ENCODE measurements at places on chromosomes 6 and 20.

DNA sequence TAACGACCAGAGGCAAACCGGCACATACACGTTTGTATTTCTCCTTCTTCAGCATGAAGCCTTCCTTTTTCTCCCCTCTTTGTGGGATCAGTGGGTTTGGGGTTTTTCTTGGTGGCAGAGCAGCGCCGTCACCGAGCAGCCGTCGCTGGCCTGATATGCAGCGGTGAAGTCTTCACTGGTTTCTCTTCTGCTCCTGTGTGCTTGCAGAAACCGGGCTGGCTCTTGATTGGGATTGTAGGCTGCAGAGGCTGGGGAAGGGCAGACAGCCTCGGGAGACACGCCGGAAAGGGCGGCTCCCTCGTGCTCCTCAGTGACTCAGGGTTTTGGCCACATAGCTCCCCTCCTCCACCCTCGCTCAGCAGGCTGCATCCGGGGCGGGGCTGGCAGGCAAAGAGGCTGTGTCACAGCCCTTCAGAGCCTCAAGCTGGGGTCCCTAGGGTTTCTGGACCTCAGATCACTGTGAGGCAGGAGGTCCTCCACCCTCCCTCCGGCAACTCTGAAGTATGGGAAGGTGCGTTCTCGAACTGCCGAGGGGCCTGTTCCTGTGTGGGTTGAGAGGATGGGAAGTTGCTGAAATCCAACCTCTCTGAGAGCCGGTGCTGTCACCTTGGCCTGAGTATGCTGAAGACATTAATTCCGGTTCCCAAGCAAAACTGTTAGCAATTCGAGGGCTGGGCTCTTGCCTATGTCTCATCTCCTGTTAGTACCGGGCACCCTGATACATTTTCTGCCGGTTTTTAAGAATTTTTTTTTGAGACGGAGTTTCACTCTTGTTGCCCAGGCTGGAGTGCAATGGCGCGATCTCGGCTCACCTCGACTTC lies 24.2 kb downstream of the NQO2 start:
- DNase-seq: peak; percentile 16

DNA sequence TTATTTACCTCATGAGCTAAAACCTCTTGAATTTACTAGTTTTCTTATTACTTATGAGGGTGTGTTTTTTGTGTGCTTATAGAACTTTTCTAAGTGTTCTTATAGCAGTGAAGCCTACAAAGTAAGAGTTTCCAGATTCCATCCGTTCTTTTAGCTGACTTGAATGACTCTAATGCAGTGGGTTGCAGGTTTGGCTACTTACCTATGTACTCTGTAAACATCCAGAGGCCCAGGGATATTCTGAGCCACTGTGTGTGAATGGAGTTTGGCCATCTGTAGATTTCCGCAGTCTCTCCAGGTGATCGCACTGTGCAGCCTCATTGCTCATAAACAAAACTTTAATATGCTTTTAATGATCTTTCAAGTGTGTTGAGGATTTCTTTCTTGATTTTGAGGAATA lies 157.8 kb downstream of the MYO6 start:
- no peak for DNase-seq

- no peak for DNase-seq
Observed at GRCh38 chr6:414447-414846, 22.9 kb downstream of the IRF4 start.

GRCh38 chr6:1708820-1709219 lies 99.1 kb downstream of the FOXC1 start:
- DNase-seq: no peak

DNA sequence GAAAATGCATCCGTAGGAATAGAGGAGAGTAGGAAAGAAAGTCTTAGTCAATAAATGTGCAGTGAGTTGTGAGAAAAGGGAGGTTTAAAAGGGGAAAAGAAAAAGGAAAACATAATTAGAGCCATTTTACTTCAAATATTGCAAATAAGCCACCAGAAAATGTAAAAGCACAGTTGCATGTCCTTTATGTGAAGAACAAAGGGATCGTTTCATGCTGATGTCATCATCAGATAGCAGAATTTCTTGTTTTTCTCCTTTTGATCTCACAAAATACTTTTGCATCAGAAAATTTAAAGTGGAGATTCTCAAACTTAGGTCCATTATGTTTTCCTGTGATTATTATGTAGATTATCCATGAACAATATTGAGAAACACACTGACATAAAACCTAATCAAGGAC lies 166.7 kb downstream of the HAO1 start:
- no peak for DNase-seq

DNA sequence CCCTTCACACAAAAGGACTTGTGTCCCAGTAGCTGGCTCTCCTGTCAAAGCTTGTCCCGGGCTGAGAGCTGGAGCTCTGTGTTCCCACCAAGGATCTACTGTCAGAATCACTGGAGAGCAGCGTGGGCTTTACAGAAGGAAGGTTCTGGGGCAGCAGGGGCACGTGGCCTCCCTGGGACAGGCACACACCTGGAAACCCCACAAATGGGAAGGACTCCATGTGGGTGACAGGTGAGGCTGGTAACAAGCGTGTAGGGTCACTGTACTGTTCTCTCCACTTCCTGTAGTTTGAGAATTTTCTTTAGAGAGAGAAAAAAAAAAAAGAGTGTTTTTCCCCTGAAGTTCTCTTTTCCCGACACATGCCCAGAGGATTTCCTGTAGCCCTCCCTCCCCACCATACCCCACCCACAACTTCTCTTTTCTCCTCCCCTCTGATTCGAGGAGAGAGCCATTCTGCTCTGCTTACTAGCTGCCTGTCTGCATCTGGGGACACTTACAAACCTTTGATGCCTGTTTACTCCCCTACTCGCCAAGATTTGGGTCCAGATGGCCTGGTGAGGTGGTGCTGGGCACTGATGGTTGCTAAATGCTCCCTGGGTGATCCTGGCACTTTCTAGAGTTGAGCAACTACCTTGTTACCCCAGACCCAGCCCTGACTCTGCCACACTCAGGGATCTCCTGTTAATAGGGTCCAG lies 84.1 kb upstream of the SIRPA start:
- no peak for DNase-seq

- DNase-seq: no peak
Observed at GRCh38 chr6:119736296-119737021, 386.9 kb upstream of the MAN1A1 start.

GRCh38 chr6:15089569-15090144 lies 156.2 kb upstream of the JARID2 start:
- no peak for DNase-seq

- no peak for DNase-seq
Observed at GRCh38 chr6:11460001-11460668, 77.4 kb upstream of the TMEM170B start.

DNA sequence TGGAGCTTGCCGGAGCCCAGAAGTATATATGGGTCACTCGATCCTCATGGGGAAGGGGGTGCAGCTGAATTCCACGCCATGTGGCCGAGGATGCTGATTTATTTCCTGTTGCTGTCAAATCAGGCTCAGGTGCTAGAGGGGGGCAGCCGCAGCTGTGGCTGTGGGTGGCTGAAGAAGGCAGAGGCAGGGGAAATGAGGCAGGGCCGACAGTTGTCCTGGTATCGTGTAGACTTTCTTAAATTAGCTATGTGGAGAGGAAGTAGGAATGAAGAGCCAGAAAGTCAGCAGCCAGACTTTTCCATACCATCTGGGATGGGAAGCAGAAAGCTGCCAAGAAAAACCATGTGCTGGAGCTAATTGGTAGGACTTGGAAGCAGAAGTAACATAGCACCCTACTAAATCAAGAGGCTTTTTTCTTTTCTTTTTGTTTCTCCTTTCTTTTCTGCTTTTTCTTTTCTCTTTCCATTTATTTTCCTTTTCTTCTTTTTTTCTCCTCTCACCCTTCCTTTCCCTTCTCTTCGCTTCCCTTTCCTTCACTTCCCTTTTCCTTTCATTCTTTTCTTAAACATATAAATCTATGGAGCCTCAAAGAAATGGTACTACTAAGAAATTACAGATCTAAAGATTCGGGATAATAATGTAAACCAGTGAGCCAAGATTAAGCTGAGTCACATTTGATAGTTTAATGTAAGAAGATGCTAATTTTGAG lies 90.6 kb upstream of the CD83 start:
- no peak for DNase-seq

DNA sequence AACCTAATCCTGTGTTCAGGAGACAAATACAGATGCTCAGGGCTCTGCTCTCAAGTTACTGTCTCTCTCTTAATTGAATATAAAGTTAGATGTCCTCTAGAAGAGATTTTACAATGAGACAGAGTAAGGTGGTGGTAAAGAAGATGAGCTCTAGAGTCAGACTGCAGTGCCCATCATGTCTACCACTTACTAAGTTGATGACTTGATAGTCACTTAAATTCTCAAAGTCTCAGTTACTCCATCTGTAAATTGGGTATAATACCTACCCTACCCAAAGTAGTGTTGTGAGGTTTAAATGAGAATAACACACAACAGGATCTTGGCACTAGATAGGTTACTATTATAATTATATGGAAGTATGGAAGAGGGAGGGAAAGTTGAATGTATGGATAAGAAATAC lies 1.6 kb downstream of the DHX35 start:
- DNase-seq: no peak

- no peak for DNase-seq
Observed at GRCh38 chr6:18425218-18425617, 38.1 kb downstream of the RNF144B start.

GRCh38 chr6:28347119-28347518 lies 2.6 kb upstream of the ZKSCAN3 start:
- no peak for DNase-seq

- no peak for DNase-seq
Observed at GRCh38 chr6:161139766-161140553, 133.9 kb downstream of the AGPAT4 start.

DNA sequence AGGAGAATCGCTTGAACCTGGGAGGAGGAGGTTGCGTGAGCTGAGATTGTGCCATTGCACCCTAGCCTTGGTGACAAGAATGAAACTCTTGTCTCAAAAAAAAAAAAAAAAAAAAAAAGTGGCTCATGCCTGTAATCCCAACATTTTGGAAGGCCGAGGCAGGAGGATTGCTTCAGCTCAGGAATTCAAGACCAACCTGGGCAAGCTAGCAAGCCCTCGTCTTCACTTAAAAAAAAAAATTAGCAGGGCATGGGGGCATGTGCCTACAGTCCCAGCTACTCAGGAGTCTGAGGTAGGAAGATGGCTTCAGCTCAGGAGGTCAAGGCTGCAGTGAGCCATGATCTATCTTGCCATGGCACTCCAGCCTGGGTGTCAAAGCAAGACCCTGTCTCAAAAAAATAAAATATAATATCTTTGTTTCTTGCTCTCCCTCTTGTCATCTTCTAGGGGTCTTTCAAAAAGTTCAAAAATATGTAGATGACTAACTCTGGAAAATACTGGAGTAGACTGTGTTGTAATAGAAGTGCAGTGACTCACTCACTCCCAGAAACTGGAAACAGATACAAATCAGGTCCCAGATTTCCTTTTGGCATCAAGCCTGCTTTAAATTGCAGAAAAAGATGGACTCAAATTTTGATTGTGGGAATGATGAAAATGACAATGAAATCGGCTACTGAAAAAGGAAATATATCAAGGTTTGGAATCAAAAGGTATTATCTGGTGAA lies 2.8 kb upstream of the GINM1 start:
- peak; percentile 37 for DNase-seq

- no peak for DNase-seq
Observed at GRCh38 chr6:149484733-149485700, at the start of gene ZC3H12D. TSS of gene ZC3H12D (minus strand) at chr6:149485014. CDS start at chr6:149474543, 10,471 bp downstream.

DNA sequence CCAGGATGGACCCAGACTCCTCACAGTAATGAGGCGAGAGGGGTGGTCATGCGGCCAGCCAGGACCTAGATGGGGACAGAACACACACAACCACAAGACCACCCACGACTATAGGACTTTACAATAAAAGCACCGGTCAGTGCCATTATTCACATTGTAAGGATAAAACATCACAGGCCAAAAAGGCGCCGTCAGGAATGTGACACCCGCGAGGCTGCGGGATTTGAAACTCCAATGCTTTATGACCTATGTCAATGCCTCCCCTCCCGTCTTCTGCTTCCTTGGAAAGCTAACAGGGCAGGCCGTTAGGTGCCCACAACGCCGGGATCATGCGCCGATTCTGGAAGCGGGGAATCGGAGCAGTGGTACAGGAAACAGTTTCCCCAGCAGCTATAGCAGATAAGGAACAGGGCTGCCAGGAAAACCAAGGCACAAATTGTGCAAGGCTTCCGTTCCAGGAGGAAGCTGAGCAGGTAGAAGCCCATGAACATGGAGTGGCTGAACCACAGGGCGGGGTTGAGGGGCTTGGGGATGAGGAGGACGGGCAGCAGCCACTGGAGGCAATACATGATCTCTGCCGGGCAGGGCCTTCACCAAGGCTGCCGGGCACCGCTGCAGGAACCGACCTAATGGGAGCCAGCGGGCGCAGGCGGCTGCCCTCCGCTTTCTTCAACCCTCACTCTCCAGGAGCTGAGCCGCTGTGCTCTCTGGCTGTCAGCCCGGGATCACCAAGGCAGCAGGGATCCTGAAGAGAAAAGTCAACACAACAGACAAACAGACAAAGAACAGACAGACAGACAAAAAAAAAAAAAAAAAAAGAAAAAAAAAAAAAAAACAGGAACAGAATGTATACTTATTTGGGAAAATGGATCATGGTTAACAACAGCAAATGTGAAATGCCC lies 2.2 kb upstream of the NNAT start:
- no peak for DNase-seq

DNA sequence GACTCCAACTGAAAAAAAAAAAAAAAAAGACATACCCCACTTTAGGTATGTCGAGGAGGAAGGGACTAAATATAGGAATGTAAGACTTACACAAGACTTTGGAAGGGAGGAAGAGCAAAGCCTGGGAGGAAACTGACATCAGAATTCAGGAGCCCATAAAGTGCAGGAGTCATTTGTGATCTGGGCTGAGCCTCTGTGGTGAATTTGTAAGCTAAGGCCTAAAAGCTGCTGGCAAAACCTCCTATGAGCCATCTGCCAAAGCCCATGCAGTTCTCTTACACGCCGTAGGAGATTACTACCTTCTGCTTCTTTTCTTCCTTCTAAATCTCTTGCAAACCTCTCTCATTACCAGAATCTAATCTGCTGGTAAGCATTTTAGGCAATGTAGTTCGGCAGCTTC lies 52.0 kb upstream of the THEMIS start:
- DNase-seq: no peak

GRCh38 chr20:17810847-17811627 lies 111.3 kb downstream of the BANF2 start:
- no peak for DNase-seq

DNA sequence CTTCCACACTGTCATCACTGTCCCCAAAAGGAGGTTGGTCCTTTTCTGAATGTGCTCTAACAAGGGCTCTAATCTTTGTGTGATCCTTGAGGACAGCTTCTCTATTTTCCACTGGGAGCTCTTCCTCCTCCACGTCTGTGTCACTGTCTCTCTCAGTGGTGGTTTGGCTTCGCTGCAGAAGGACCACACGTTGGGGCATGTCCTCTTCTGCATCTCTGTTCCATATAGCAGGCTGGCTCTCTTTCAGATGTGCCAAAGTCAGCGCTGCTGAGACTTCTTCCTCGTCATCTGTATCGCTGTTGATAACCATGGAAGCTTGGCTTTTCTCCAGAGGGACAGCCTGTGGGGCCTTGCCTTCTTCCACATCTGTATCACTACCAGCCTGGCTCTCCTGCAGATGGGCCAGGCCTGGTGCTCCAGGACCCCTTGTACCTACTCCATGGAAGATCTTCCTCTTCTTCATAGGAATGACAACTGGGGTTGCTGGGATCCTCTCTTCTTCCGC lies 4.6 kb downstream of the MDC1 start:
- DNase-seq: no peak

- no peak for DNase-seq
Observed at GRCh38 chr20:62236766-62237513, 1.4 kb upstream of the OSBPL2 start.
